Right forelimb (tissue), 1 donor: ENCODE measurements at places on chromosomes 7 and 10.

DNA sequence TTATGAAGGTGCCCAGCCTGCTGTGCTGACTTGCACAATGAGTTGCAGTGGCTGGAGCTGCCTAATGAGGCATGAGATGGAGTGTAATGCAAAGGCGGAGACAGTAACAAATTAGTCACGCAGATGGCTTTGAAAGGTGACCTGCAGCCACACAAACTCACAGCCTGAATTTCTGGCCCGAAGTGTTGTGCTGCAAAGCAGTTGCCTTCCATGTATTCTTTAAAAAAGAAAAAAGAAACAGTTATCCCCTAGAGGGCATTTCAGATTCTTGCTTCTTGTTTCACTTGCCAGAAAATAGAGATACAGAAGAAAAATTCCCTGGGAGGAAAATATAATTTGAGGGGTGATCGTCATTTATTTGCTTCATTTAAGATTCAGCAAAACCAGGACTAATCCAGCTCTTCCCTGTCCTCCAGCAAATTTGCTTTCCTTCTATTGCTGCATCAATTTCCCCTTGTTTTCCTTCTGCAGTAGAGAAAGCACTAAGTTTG is 239.9 kb downstream of the ADRA2A start:
- DNase-seq: no peak

- no peak for DNase-seq
Observed at GRCh38 chr10:84581976-84582375, 253.6 kb downstream of the CCSER2 start.

GRCh38 chr10:117390420-117390819 is 15.2 kb upstream of the PDZD8 start:
- DNase-seq: no peak

GRCh38 chr7:5210751-5211338 is 20.8 kb downstream of the WIPI2 start:
- no peak for DNase-seq

- DNase-seq: no peak
Observed at GRCh38 chr7:2255145-2256139, 13.4 kb downstream of the NUDT1 start.

GRCh38 chr10:97024168-97025073 is 161.3 kb downstream of the SLIT1 start:
- DNase-seq: no peak

- no peak for DNase-seq
Observed at GRCh38 chr10:13587391-13587790, 626 bp downstream of the PRPF18 start.

GRCh38 chr10:4902571-4903011 is 60.6 kb upstream of the AKR1C1 start:
- no peak for DNase-seq

GRCh38 chr7:103349805-103350204 is 2.4 kb downstream of the PSMC2 start:
- DNase-seq: no peak

DNA sequence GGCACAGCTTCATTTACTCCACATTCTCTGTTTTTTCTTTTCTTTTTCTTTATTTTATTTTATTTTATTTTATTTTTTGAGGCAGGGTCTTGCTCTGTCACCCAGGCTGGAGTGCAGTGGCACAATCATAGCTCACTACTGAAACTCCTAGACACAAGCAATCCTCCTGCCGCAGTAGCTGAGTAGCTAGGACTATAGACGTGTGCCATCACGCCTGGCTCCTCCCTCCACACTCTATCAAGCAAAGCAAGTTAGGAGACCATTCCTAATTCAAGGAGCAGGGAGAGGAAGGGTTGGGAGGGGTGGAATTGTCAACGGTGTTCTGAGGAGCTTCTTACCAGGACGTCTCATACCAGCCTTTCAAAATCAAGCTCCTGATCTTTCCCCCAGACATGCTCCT is 52.4 kb downstream of the OAT start:
- DNase-seq: no peak

DNA sequence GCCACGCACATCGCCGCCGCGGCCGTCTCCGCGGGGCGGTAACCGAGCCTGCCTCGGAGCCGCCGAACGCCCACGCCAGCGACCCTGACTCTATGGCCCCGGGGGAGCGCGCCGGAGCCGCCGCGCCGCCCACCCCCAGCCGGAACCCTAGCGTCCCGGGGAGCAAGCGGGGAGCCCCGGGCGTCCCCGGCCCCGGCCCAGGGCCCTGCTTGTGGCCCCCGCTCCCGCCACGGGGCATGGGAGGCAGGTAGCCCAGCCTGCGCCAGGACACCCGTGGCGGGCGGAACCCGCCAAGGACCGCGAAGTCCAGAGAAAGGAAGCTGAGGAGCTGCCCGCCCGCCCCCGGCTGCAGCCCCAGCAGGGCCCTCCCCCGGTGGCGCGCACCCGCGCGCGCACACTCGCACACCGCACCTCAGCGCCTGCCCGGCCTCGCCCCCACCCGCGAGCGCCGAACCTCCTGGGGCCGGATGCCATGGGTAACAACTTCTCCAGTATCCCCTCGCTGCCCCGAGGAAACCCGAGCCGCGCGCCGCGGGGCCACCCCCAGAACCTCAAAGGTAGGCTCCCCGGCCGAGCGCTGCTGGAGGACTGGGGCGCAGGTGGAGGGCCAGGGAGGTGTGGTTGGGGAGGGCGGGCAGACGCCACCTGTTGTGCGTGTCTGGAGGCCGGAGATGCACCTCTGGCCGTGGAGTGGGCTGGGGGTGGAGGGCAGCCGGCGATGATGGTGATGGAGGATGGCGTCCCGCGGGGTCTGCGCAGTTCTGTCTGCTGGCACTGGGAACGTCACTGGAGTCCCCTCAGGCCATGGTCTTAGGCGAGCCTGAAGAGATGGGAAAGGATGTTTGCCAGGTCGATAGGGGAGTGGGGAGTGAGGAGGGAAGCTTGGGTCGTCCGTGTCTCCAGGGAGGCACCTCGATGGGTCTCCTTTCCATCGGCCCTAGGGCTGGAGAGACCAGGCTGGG is 692 bp downstream of the NEURL1 start:
- DNase-seq: no peak

DNA sequence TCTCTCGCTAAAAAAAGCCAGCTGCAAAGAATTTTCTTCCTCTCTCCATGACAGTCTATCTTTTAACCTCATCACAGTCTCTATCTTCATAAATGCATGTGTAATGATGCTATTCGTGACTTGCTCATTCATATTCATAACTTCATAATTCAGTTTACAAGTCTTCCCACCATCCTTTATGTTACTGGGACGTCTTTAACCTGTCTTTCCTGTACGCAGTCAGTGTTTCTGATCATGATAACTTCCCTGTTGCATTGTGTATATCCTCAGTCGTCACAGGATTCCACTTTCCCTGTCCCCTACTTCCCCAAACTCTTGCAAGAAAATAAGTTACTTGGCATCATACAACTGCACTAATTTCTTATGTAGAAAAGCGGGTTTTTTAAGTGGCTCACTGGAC is 165.6 kb upstream of the ASAH2 start:
- no peak for DNase-seq

DNA sequence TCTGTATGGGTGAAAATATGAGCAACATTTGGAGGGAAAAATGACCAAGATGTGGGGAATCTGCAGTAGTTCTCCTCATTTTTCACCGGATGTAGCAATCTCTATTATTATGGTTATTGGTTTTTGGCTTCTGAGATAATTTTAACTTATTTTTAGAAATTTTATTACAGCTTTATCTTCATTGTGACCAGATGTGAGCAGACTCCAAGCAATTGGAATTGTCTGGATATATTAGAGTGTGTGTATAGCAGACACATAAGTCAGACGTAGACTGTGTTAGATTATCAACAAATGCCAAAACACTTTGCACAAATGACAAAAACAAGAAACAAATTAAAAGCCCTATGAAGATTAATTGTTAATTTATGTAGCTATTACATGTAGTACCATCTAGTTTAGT is 249.1 kb downstream of the DNAJB9 start:
- DNase-seq: no peak

- no peak for DNase-seq
Observed at GRCh38 chr10:71725998-71726579, 6.5 kb upstream of the C10orf105 start.

DNA sequence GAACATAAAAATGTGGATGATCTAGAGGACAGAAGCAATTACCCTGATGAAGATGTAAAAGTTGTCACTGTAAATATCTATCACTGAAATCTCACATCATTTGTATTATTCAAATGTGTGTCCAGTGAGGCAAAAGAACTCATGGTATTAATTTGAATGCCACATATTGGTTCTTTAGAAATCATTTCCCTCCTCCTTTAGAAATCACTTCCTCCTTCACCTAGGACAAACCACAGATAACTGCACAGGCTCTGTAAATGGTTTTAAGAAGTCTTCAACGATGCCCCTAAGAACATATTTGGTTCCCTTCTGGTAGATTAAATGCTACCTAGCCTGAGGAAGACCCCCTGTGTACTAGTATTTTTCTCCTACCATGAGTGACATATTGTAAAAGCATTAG is 33.1 kb upstream of the ZNF518A start:
- DNase-seq: no peak

DNA sequence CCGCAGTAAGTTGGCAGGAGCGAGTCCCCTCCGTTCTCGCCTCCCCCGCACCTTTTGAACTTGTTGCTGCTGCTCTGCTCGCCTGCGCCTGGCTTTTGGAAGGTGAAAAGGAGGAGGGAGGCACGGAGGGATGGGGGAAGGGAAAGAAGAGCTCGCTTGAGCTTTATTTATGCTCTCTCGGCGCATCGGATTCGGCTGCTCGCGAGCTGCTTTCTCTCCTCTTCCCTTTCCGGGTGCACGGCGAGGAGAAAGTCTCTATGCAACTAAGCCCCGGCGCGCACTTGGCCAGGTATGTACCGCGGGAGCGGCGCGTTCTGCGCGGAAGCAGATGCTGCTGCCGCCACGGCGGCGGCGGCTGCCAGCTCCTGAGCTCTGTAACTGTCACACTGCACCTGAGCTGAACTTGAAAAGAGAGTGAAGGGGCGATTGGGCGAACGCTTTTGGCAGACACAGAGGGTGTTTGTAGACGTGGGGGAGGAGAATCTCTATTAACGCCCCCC is 551 bp downstream of the KCND2 start:
- peak; percentile 58 for DNase-seq

GRCh38 chr10:80408242-80409101 is at the start of gene PRXL2A:
PRXL2A (plus strand) TSS chr10:80408551; CDS start chr10:80420468, 11,917 bp downstream.
- DNase-seq: peak; percentile 82

DNA sequence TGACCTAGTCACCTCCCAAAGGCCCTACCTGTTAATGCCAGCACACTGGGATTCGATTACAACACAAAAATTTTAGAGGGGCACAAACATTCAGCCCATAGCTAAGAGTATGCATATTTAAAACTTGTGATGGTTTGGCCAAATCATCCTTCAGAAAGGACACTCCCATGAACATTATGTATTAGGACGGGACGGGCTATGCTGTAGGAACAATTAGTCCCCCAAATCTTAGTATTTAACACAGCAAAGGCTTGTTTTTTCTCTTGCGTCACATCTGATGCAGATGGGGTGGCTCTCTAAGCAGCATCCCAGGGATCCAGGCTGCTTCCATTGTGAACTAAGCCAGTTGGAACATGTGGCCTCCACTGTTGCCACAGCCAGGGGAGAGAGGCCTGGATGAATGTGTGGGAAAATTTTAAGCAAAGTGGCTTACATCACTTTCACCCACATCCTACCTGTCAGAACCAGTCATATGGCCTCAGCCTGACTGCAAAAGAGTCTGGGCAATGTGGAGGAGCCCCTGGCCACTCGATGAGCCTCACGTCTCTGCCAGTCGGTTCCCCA is 26.6 kb downstream of the CHST3 start:
- DNase-seq: no peak

DNA sequence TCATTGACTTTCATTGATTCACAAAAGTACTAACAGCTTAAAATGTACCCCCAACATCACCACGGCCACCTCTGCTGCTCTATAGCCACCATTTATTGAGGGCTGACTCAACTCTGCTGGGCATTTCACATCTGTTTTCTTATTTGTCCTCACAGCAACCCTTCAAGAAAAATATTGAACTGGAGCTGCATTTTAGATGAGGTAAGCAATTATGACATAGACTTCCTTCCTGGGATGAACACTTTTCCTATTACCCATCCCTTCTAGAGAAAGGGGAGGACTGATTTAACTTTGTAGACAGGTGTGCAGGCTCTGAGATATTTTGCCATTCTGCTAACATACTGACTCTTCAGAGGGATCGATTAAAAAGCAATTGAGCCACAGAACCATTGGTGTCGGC is 217.4 kb downstream of the CACNA2D1 start:
- no peak for DNase-seq

GRCh38 chr10:133379152-133379800 is at the start of gene PAOX:
PAOX (plus strand) TSS chr10:133379262; CDS start chr10:133379317, 55 bp downstream.
- DNase-seq: peak; percentile 71

DNA sequence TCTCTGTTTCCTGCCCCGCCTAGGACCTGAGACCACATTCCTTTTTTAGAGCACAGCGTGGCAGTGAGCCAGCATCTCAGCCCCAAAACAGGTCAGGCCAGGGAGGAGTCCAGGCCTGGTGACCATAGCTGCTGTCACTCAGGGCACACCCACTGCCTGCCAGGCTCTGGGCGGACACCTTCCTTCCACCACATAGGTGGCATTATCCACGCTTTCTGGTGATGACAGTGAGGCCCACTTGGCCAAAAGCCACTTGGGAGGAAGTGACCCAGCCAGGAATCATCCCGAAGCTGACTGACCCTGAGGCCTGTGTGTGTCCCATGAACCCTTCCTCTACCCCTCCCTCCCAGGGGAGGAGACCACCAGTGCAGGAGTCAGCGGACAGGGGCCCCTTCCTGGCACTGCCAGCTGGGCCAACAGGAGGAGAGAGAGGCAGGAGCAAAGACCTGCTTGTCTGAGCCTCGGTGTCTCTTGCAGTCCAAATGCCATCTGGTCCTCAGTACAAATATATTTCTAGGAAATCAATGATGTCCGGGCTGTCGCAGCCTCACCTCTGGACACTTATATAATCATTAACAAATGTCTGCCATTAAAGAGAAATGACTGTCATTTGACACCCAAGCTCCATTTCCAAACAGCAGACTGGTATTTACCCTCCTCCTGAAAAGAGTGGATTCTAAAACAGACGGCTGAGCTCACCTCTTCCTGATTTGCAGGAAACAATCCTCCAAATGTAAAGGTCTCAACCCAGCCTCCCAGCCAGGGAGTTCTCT is 63.0 kb downstream of the ABRAXAS2 start:
- no peak for DNase-seq

DNA sequence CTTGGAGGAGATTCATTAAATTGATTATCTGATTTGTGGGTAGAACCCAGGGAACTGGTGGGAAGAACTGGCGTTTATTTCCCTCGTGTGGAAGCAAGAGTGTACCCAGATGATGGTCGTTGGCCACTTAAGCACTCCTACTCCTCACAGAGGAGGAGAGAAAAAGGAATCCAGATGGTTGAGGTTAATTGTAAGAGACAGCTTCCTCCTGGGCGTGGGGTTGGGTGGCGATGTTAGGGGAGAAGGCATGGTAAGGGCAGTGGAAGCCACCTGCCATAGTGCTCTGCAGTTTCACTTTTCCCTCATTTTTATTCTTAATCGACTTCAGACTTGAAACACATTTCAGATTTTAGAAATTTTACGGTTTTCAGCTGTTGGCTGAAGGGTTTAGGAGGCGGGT is 104.1 kb downstream of the DOCK1 start:
- no peak for DNase-seq

- no peak for DNase-seq
Observed at GRCh38 chr7:129561677-129562359, 49.7 kb upstream of the NRF1 start.
